Tibial nerve (tissue), 4 donors: ENCODE measurements at places on chromosomes 11 and 22.
A peak's percentile ranks its signal among the peaks of the same experiment; 100 is the strongest.

DNA sequence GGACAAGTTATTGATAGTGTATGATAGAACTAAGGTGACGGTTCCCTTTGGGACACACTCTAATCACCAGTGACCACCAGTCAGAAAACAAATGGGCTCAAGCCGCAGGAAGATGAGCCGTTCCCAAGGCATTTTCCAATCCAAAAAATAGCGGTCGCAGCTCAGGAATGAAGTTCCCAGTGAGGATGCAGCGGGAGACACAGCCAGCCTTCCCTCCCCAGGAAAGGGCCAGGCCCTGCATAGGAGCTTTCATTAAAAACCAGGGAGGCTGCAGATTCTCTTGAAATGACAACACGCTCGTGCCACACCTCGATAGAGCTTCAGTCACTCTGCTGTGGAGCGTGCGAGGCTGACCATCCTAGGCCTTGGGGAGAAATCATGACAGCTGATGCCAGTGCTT lies 65.8 kb upstream of the WNT7B start:
- no peak for DNase-seq
- H3K27ac ChIP-seq, result peak overlapping the region; percentile 97
- no peaks in the 10 kb centered on the region for H3K27me3 ChIP-seq
- no peaks in the 10 kb centered on the region for H3K36me3 ChIP-seq

DNA sequence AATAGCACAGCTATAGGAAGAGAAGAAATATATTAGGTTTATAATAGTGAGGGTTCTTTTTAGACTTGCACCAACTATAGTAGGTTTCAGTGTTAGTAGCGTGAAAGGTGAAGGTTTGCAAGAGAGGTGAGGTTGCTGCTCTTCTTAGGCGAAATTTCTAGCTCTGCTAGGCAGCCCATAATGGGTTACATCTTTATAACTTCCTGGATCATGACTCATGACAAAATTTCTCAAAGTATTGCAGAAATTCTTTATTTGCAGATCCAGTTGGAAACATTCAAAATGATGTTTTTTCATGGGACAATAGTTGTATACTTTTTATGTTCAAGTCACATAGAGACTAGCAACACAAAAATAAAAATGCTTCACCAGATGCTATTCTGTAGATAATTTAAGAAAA lies 260.0 kb downstream of the SOX6 start:
- no peaks in the 10 kb centered on the region for H3K36me3 ChIP-seq
- H3K27me3 ChIP-seq, result no peaks in the 10 kb centered on the region
- no peaks in the 10 kb centered on the region for H3K4me1 ChIP-seq

DNA sequence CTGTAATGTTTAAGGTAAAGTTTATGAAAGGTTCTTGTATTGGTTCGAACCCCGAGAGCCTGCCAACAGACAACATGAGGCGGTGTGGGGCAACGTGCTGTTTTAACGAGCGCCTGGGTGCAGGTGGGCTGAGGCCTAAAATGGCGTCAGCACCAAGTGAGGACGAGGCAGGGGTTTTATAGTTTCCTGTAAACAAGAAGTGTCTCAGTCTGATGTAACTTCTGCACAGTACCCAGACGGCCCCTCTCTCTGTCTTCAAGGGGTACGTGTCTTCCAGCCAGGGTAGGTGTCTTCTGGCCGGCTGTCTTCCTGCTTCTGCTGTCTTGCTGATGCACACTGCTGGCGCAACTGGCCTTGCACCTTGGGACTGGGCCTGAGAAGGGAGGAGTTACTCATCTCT lies 2.7 kb downstream of the PPFIBP2 start:
- no peaks in the 10 kb centered on the region for H3K27me3 ChIP-seq
- no peak overlapping the region for H3K4me3 ChIP-seq
- H3K4me1 ChIP-seq, result peaks cover 30% of the 10 kb centered on the region

- H3K36me3 ChIP-seq, result no peaks in the 10 kb centered on the region
- no peak overlapping the region for H3K4me3 ChIP-seq
- no peaks in the 10 kb centered on the region for H3K27me3 ChIP-seq
- no peak for DNase-seq
- peaks cover 12% of the 10 kb centered on the region for H3K4me1 ChIP-seq
- H3K27ac ChIP-seq, result no peak overlapping the region
Observed at GRCh38 chr11:60780774-60781173, 4.4 kb upstream of the MS4A10 start.

DNA sequence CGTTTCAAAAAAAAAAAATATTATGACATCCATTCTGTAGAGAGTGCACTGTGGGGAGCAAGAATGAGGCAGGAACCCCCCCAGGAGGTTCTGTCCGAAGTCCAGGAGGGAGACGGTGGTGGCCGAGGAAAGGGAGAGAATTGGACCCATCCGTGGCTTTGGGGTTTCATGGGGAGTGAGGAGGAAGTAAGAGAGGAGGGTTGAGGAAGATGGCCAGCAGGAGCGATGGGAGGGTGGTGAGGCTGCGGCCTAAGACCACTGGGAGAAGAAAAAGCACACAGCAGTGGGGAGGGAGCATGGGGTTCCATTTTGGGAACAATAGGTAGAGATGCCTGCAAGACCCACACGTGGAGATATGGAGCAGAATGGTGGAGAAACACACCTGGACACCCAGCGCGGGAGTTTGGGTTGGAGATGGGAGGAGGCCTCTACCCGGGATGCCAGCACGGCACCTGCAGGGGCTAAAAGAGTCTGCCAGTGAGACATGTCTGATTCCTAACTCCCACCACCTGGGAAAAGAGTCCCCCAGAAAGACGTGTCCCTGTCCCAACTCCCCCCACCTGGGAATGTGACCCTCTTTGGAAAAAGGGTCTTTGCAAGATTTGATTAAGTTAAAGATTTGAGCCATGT lies 72.5 kb upstream of the SHANK2 start:
- H3K27me3 ChIP-seq, result no peaks in the 10 kb centered on the region
- H3K4me3 ChIP-seq, result no peak overlapping the region
- H3K4me1 ChIP-seq, result no peaks in the 10 kb centered on the region

DNA sequence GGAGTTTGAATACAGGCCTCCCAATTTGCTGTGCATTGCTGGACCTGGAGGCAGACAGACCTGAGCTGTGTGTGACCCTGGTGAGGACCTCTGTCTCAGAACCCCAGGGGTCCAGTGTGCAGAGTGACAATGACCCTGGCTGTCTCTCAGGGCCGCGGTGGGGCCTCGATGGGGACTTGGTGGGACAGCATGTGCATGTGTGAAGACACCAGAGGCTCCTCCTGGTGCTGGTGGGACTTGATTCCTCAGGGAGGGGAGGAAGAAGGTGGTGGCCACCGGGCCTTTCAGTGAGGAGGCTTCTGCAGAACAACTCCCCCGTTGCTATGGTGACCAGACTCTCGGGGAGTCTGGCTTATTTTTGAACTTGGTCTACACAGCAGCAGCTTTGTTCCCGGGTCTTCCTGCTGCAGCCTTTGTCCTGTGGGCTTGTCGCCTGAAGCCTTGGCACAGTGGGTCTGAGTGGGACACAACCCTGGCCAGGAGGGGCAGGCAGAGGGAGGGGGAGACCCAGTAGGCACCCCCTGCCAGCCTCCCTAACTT lies 35.3 kb downstream of the MCM5 start:
- no peaks in the 10 kb centered on the region for H3K27me3 ChIP-seq
- H3K4me3 ChIP-seq, result no peak overlapping the region
- H3K36me3 ChIP-seq, result peaks cover 27% of the 10 kb centered on the region
- no peaks in the 10 kb centered on the region for H3K4me1 ChIP-seq
- DNase-seq, result no peak

DNA sequence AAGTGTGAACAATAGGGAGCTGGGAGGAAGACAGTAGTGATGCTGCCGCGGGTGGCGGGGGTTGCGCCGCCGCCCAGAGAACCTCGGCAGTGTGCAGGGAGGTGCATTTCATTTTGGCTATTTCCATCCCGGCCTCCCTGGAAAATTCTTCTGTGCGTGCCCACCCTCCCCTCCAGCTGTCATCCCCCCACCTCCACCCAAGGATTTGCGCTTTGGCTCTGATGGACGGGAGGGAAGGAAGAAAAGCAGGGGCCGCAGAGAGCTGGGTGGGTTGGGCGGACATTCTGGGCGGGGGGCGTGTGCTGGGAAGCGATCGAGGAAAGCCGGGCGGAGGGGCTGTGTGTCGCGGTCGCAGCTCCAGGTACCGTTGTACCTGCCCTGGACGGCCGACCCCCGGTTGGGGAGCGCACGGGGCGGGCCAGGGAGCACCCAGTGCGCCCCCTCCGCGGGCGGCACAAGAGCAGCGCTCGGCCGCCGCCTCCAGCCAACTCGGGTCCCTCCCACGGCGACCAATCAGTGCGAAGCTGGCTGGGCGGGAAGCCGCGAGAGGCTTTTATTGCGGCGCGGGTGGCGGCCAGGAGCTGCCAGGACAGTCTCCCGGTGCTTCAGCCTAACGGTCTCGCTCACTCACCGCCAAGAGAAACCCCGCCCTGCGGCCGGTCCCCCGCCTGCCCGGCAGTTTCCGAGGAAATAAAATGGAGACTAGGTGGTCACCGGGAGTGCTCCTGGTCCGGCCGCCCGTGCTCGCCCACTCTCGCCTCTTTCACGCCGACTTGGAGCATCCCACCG lies 1.6 kb downstream of the NCAM1 start:
- H3K27me3 ChIP-seq, result no peaks in the 10 kb centered on the region
- H3K27ac ChIP-seq, result peak overlapping the region; percentile 79
- no peak for DNase-seq

- no peak for DNase-seq
- H3K4me1 ChIP-seq, result no peaks in the 10 kb centered on the region
- no peaks in the 10 kb centered on the region for H3K27me3 ChIP-seq
- H3K27ac ChIP-seq, result no peak overlapping the region
- no peaks in the 10 kb centered on the region for H3K36me3 ChIP-seq
Observed at GRCh38 chr11:134505125-134505524, 93.1 kb upstream of the B3GAT1 start.

DNA sequence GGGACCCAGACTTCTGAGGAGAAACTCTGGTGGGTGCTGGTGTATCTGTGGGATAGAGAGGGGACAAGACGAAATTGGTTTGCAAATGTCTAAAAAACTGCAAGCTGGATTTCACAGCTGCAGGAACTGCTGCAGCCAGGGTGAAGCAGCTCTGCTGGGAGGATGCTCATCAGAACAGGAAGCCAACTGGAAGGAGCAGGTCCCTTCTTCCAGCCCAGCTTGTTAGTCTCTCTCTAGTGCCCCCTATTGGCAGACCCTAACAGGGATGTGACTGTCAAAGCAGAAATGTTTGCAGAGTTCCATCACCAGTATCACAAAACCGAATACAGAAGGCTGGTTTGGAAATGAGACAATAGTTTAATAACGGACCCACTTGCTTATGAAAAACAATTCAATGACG lies 74.8 kb upstream of the SLC22A12 start:
- no peak for DNase-seq
- no peaks in the 10 kb centered on the region for H3K27me3 ChIP-seq
- H3K4me1 ChIP-seq, result no peaks in the 10 kb centered on the region
- no peaks in the 10 kb centered on the region for H3K36me3 ChIP-seq
- H3K4me3 ChIP-seq, result no peak overlapping the region

DNA sequence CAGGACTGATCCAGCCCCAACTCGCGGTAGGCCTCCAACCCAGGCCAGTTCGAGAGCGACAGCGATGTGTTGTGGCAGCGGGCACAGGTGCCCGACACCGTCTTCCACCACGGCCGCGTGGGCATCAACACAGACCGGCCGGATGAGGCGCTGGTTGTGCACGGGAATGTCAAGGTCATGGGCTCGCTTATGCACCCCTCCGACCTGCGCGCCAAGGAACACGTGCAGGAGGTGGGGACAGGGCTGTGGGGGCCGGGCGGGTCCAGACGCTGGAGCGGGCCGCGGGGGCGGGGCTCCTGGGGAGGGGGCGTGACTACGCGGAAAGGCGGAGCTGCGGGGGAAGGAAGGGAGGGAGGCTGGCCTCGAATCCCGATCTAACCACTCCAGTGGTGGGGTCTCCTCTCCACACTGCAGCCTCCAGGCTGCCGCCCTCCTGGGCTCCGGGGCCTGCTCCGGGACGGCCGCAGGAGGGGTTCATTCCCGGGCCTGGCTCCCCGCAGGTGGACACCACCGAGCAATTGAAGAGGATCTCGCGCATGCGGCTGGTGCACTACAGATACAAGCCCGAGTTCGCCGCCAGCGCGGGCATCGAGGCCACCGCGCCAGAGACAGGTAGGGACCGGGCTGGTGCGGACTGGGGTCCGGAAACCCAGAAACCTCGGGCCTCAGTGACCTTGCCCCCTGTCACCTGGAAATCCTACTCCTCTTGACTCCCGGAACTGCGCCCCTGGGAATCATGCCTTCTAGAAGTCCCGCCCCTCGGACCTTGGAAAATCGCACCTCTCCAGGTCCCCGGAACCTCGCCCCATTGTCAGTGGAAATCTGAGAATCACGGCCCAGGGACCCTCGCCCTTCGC lies 14.9 kb downstream of the TMEM258 start:
- no peaks in the 10 kb centered on the region for H3K36me3 ChIP-seq
- no peaks in the 10 kb centered on the region for H3K4me1 ChIP-seq
- H3K4me3 ChIP-seq, result peak overlapping the region; percentile 22
- DNase-seq, result no peak

GRCh38 chr11:17855531-17856290 lies 121.1 kb downstream of the KCNC1 start:
- H3K27me3 ChIP-seq, result no peaks in the 10 kb centered on the region
- no peaks in the 10 kb centered on the region for H3K36me3 ChIP-seq
- H3K4me3 ChIP-seq, result no peak overlapping the region
- no peak for DNase-seq
- H3K27ac ChIP-seq, result no peak overlapping the region

DNA sequence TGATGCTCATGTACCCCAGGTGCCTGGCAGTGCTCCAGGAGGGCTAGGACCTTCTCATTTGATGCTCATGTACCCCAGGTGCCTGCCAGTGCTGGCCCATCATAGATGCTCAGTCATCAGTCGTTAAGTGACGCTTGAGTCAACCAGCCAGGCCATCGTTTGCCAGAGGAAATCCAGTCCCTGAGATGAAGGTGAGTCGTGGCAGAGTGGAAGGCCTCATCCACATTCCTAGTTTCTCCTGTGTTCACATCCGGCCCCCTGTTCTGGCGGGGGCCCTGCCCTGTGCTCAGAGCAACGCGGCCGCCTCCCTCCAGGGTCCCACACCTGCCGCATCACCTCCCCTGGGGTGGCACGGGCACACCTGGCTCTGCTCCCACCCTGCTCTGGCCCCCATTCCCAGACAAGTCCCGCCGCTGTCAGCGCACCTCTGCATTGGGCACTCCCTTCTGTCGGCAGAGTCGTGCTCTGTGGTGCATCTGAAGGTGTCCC lies 279.9 kb downstream of the BRD1 start:
- H3K4me3 ChIP-seq, result no peak overlapping the region
- H3K27ac ChIP-seq, result no peak overlapping the region
- no peak for DNase-seq
- no peaks in the 10 kb centered on the region for H3K36me3 ChIP-seq
- H3K4me1 ChIP-seq, result no peaks in the 10 kb centered on the region
- H3K27me3 ChIP-seq, result no peaks in the 10 kb centered on the region

DNA sequence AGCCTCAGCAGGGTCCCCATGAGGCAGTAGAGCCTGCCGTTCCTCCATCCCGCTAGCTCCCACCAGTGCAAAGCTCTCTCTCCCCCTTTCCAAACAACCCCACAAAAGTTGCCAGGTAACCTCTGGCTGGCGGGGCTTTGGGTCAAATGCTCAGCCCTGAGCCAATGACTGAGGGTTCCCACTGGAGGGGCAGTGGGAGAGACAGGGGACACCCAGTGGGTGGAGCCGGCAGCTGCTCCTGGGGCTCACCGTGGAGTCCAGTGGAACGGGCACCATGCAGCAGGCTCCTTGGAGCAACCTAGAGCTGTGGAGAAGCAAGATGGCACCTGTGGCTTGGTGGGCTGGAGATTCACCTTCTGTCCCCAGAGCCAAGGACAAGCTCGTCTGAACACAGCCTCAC lies 25.0 kb upstream of the PPARA start:
- no peak for DNase-seq
- H3K4me3 ChIP-seq, result no peak overlapping the region
- no peaks in the 10 kb centered on the region for H3K36me3 ChIP-seq
- H3K4me1 ChIP-seq, result peaks cover 37% of the 10 kb centered on the region
